ENCODE measurements at places on chromosomes 12 and 14. TPM values are rescaled to one million over a fixed set of nuclear protein-coding genes. Genes with fewer than 3 reads are reported as not detected.
A peak's percentile ranks its signal among the peaks of the same experiment; 100 is the strongest.

Gene SLC17A8
- not detected for total RNA-seq

Gene MYO1H
- not detected for total RNA-seq

GRCh38 chr12:119589097-119589496 lies 4.5 kb upstream of the TMEM233 start:
- no peaks in the 10 kb centered on the region for H3K4me1 ChIP-seq
- H3K4me3 ChIP-seq, result no peak overlapping the region
- DNase-seq, result no peak
- peaks cover 33% of the 10 kb centered on the region for H3K27me3 ChIP-seq
- no peak overlapping the region for H3K27ac ChIP-seq

- no peaks in the 10 kb centered on the region for H3K27me3 ChIP-seq
- H3K27ac ChIP-seq, result no peak overlapping the region
- peaks cover 2% of the 10 kb centered on the region for H3K36me3 ChIP-seq
- H3K4me1 ChIP-seq, result peaks cover 23% of the 10 kb centered on the region
- no peak overlapping the region for H3K4me3 ChIP-seq
These were observed 17.9 kb upstream of the TC2N start for GRCh38 chr14:91885113-91885712.

DNA sequence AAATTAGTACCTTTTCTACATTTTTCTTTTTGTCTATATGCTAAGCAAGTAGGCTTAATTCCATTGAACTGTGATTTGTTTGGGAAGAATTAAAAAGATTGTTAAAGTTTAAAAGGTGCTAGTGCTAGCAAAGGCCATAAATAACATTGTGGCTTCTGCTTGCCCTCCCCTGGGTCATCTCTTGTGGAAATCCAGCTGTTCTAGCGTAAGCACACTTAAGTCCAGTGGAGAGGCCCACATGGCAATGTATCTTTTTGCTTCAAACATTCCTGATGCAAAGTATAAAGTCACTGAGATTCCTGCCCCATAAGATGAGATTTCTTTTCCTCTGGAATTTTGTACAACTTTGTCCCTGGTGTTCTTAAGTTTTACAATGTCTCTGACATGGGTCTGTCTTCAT lies 14.4 kb upstream of the ERGIC2 start:
- no peak overlapping the region for H3K27ac ChIP-seq
- peaks cover 9% of the 10 kb centered on the region for H3K4me1 ChIP-seq
- H3K4me3 ChIP-seq, result no peak overlapping the region
- H3K36me3 ChIP-seq, result peaks cover 5% of the 10 kb centered on the region
- H3K27me3 ChIP-seq, result peaks cover 3% of the 10 kb centered on the region

- no peaks in the 10 kb centered on the region for H3K27me3 ChIP-seq
- H3K36me3 ChIP-seq, result no peaks in the 10 kb centered on the region
- H3K4me3 ChIP-seq, result no peak overlapping the region
- no peaks in the 10 kb centered on the region for H3K4me1 ChIP-seq
- no peak for DNase-seq
- no peak overlapping the region for H3K27ac ChIP-seq
These were observed 271.2 kb downstream of the PDZRN4 start for GRCh38 chr12:41459111-41459905.

GRCh38 chr14:21346532-21347135 lies 37.2 kb downstream of the SUPT16H start:
- peaks cover 5% of the 10 kb centered on the region for H3K4me1 ChIP-seq
- peaks cover 6% of the 10 kb centered on the region for H3K27me3 ChIP-seq
- peaks cover 12% of the 10 kb centered on the region for H3K36me3 ChIP-seq
- H3K4me3 ChIP-seq, result no peak overlapping the region
- no peak for DNase-seq
- no peak overlapping the region for H3K27ac ChIP-seq

GRCh38 chr14:60723116-60723906 lies 840 bp downstream of the SIX4 start:
- peaks cover 18% of the 10 kb centered on the region for H3K4me1 ChIP-seq
- DNase-seq, result peak; percentile 54
- no peaks in the 10 kb centered on the region for H3K36me3 ChIP-seq
- peaks cover 83% of the 10 kb centered on the region for H3K27me3 ChIP-seq

DNA sequence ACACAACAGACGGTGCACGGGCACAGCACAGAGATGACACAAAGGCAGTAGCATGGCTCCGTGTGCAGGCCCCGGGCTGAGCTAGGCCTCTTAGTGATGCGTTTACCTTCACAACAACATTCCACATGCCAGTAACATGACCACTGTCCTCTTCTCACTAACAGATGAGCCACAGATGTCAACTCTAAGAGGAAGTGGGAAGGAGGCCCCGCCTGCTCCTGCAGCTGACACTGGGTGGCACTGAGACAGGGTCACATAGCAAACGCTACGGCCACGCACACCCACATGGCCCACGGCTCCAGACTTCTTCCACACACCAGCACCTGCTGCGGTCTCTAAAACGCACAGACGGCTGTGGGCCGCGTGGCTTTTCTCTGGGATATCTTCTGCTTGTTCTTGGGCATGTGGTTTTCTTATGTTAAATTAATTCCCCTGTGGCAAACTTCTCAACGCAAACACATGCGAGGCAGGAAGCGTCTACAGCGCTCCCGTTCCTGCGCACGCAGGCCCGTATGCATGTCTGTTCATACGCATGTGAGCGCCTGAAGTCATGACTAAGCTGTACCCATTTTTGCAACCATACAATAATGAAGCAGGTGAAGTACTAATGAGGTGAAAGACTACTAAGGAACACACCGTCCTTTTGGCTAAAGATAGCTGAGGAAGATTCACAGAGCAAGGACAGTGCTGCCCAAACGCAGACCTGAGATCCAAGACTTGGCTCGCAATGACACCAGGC lies 26.8 kb downstream of the AMN start:
- H3K36me3 ChIP-seq, result no peaks in the 10 kb centered on the region
- peaks cover 19% of the 10 kb centered on the region for H3K4me1 ChIP-seq
- H3K27me3 ChIP-seq, result no peaks in the 10 kb centered on the region
- H3K27ac ChIP-seq, result peak overlapping the region; percentile 86
- peak; percentile 63 for DNase-seq

Gene ANAPC7
- 63.0 TPM for total RNA-seq

Gene BCL7A
- 7.3 TPM for total RNA-seq

DNA sequence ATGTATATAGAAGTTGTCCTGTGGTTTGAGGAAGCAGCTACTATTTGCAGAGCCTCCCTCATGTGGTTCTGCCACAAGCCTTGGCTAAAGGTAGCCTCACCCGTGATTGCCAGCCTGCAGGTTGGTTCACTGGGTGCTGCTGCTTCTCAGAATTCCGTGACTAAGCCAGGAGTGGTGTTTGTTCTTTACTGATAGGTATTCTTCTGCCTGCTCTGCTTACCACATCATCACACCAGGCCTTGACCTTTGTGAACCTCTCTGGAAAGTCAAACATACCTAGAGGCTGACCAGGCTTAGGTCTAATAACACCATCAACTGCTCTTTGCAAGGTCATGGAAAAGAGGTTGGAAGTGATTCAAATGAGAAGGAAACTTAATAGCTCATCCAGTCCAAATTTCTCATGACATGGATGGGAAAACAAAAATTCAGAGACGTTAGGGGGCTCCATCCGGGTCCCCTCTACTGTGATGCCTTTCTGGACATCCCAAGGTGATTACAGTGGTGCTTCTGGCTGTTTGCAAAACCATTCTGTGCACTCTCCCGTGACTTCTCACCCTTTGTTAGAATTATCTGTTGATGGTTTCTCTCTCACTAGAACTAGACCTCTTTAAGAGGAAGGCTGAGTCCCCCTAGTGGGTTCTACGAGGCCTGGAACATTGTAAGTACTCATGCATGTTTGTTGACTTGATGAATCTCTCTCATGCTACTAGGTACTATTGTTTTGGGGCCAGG lies 8.5 kb upstream of the SOCS2 start:
- H3K4me3 ChIP-seq, result no peak overlapping the region
- no peak for DNase-seq
- no peaks in the 10 kb centered on the region for H3K27me3 ChIP-seq

Gene JKAMP
- total RNA-seq, result 31.5 TPM

Gene ERP29
- total RNA-seq, result 158 TPM

Gene SLC2A3
- total RNA-seq, result 219 TPM

Gene OLR1
- total RNA-seq, result not detected

Gene TTC9
- 16.6 TPM for total RNA-seq

DNA sequence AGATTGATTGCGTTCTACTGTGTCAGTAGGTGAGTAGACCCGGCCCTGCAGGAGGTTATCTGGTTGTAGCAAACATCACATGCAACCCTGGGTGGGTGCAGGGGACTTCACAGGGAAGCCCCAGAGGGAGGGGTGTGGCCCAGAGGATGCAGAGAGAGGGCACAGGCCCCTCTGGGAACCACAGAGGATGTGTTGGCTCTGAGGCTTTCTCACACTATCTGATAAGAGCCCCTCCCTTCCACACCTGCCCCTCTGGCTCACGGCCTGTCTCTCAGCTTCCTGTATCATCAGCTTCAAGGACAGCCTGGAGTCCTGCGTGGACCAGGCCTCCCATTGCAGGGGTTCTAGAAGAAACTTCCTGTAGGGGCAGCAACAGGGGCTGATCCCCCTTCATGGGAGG lies 101.9 kb downstream of the RIN3 start:
- H3K4me3 ChIP-seq, result peak overlapping the region; percentile 62
- H3K27ac ChIP-seq, result peak overlapping the region; percentile 91
- H3K36me3 ChIP-seq, result peaks cover 50% of the 10 kb centered on the region
- peak; percentile 72 for DNase-seq
- no peaks in the 10 kb centered on the region for H3K27me3 ChIP-seq

DNA sequence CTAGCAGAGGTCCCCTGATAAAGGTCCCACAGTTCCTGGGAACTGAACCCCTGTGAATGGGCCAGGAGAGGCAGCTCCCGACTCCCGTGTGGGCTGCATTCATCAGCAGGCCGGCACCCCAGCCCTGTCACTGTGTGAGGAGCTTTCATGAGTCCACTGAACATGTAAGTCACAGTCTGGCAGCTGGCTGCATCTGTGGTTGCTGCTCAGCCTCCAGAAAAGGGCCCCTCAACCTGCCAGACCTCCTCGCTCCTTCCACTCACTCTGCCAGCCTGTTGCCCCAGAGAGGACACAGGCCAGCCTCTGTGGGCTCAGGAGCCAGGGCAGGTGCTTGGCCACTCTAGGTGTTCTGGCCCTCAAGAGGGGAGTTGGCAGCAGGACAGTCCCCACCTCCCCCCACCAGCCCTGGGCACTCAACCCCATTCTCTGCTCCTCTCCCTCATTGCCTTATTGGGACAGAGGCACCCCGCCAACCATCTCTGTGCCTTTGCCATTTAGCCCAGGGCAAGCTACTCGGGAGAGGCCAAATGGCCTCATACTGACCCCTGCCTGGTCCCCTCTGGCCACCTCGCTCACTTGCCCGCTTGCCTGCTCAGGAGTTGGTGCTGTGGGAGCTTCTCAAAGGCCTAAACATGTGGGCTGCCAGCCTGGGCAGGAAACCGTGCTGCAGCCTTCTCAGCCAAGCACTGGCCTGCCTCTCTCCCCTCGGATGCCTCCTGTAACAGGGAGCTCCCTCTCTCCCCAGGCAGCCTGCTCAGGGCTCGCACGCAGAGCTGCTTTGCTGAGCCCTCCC lies 1.9 kb downstream of the RTL1 start:
- no peak overlapping the region for H3K4me3 ChIP-seq
- no peaks in the 10 kb centered on the region for H3K36me3 ChIP-seq
- no peak overlapping the region for H3K27ac ChIP-seq
- no peak for DNase-seq
- peaks cover 43% of the 10 kb centered on the region for H3K27me3 ChIP-seq
- no peaks in the 10 kb centered on the region for H3K4me1 ChIP-seq

DNA sequence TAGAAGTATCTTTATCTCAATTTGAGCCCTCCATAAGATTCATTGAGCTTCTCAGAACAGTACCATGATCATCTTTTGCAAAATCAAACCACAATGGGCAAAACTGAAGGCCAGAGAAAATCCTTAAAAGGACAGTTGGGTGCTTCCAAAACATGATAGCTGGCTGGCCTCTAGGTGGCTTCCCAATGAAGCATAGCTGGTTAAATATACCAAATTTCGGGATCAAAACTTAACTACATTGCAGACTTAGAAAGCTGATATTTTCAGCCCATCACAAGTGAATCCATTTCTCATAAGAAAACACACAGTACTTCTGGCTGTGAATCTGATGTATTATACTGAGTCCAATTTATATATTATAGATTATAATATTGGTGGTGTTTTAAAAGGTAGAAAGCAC lies 15.3 kb upstream of the PIK3C2G start:
- no peak for DNase-seq
- H3K4me3 ChIP-seq, result no peak overlapping the region
- no peaks in the 10 kb centered on the region for H3K4me1 ChIP-seq
- no peak overlapping the region for H3K27ac ChIP-seq
- no peaks in the 10 kb centered on the region for H3K36me3 ChIP-seq

DNA sequence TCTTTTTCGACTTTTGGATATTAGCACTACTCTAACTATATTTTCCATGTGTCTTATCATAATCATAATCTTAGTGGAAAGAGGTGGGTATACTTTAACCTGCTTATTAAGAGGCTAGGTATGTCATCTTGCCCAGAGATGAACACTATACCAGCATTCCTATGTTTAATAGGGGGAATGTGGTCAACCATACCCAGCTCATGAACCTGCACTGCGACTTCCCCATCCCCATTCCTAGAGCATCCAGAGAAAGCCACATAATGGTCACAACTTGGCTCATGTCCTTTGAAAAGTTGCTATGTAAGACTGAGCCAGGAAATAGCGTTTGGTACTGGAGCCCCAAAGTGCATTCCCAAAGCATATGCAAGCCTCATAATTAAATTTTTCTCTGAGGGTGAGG lies 55.2 kb downstream of the TMCC3 start:
- peaks cover 8% of the 10 kb centered on the region for H3K27me3 ChIP-seq
- no peak overlapping the region for H3K27ac ChIP-seq

Gene FLVCR2
- 5.0 TPM for total RNA-seq

DNA sequence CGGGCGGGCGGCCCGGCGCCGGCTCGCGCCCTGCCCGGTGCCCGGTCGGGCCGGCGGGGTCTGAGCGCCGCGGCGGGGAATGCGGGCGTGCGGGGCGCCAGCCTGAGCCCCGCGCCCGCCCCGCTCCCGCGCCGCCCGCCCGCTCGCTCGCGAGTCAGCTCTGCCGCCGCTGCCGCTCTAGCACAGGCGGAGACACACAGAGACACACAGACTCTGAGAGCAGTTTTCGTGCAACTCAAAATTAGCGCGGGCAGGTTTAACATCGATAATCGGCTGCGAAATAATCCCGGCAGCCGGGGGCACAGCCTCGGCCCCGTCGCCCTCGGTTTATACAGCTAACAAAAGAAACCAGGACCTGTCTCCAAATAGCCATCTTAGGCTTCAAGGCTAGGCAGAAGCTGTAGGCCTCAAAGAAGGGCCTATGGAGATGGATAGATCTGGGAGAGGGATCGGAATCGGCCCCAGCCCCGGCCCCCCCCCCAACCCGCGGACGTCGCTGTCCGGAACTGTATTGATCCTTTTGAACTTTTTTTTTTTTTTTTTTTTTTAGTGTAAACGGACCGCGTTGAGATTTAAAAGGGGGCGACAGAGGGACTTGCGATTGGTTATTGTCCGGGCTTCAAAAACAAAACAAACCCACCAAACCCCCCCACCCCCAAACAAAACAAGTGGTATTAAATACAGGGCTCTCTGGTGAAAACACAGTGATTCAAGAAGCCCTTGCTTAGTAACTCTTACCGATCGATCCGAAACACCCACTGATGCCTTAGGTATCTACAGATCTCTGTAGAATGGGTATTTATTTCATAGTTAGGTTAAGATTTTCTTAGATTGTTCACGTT lies 1.1 kb downstream of the ARID2 start:
- H3K36me3 ChIP-seq, result peaks cover 29% of the 10 kb centered on the region
- H3K4me1 ChIP-seq, result peaks cover 23% of the 10 kb centered on the region
- peak overlapping the region; percentile 96 for H3K27ac ChIP-seq
- peak; percentile 75 for DNase-seq

Data from activated naive CD8-positive, alpha-beta T cell treated with anti-CD3 and anti-CD28 coated beads, Interleukin-2, amount 10 ng/mL, durations not matched to agents 7 days and 5 days (primary cell).